Heart left ventricle (tissue), 16 donors: ENCODE measurements at places on chromosomes 12 and 14. TPM values are rescaled to one million over a fixed set of nuclear protein-coding genes. Genes with fewer than 3 reads are reported as not detected.
A peak's percentile ranks its signal among the peaks of the same experiment; 100 is the strongest.

The VWF gene
- polyA plus RNA-seq: 215 TPM

- no peak for DNase-seq
- H3K27ac ChIP-seq: peak overlapping the region; percentile 55
Measured at GRCh38 chr14:31578266-31578665, 17.1 kb downstream of the NUBPL start.

GRCh38 chr14:75128596-75128990 lies 1.7 kb upstream of the NEK9 start:
- H3K27ac ChIP-seq: no peak overlapping the region
- H3K4me3 ChIP-seq: no peak overlapping the region
- H3K27me3 ChIP-seq: no peaks in the 10 kb centered on the region
- no peak for DNase-seq

DNA sequence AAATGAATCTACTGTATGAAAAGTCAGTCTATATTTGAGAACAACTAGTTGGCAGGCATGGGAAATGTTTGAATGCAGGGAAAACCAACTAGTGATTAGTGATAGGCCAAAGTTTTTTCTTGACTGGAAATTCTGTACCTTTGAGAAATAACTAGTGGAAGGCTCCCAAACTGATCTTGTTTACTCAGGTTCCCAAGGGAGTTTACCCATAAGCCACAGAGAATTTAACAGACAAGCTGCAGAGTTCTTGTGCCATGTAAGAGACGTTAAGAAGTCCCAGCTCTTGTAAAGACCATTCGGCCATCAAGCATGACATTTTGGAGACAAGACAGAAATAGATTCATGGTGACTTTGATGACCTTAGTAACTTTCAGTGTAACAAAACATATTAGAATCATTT lies 1882.8 kb upstream of the SEL1L start:
- H3K27ac ChIP-seq: no peak overlapping the region
- H3K4me1 ChIP-seq: no peaks in the 10 kb centered on the region
- H3K36me3 ChIP-seq: no peaks in the 10 kb centered on the region
- no peak for DNase-seq

DNA sequence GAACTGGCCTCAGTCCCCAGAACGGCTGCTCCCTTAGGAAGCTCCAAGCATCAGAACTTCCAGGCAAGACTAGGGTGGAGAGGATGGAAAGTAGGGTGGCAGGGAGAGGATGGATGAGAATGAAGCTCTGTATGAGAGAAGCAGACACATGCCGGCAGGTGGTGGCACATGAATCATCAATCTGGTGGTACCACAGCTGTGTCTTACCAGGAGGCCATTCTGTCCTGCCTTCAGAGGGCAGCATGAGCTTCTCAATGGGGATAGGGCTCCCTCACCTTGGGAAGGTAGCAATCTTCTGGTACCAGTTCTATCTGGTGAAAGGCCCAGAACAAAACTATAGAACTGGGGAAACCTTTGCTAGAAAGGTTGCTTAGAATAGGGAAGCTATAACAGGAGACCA lies 55.4 kb upstream of the PYGL start:
- no peaks in the 10 kb centered on the region for H3K27me3 ChIP-seq
- H3K4me3 ChIP-seq: no peak overlapping the region
- no peaks in the 10 kb centered on the region for H3K36me3 ChIP-seq
- no peak overlapping the region for H3K27ac ChIP-seq

- no peak overlapping the region for H3K4me3 ChIP-seq
- no peaks in the 10 kb centered on the region for H3K27me3 ChIP-seq
- DNase-seq: no peak
- H3K27ac ChIP-seq: no peak overlapping the region
- no peaks in the 10 kb centered on the region for H3K4me1 ChIP-seq
Measured at GRCh38 chr14:28142400-28143015, 624.1 kb upstream of the FOXG1 start.

DNA sequence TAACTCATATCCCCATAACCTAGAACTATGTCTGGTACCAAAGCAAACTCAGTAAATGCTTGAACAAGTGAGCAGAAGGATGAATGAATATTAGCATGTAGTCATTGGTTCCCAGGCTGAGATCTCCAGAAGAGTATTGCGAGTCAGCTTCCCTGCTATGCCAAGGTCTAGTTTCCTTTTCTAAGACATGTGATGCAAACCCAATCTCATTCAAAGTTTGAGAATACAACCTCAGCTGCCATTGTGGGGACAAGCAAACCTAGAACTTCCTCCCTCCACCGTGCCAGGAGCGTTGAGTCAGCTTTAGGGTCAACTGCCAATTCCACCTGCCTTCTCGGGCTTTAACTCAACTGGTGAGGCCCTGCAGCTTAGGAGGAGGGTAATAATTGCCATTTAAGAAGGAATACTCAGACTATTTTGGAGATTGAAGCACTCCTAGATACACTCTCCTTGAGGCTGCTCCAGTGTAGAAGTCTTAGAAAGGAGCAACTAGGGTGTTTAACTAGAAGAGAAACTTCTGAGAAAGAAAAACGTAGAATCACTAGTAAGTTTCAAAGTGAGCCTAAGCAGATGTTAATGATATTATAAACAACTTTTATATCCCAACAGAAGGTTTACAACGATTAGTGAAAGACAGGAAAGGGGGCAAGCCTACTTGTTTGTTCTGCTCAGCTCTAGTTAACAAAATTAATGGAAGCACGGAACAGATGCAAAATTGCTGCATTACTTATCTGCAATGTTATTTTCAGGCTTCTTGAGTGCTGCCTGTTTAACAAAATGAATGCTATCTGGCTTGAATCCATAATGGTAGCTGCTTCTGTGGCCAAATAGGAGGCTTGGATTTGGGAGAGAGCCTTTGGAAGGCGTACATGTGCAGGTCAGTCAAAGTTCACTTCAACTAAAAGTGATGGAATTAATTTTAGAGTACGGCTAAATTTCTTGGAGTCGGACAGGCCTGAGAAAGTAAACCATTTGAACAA lies 96.9 kb downstream of the HELB start:
- no peak for DNase-seq
- H3K27ac ChIP-seq: no peak overlapping the region
- H3K4me3 ChIP-seq: no peak overlapping the region
- H3K4me1 ChIP-seq: peaks cover 16% of the 10 kb centered on the region

- H3K4me1 ChIP-seq: no peaks in the 10 kb centered on the region
- no peak overlapping the region for H3K4me3 ChIP-seq
Measured at GRCh38 chr12:46105735-46106134, 115.4 kb upstream of the SCAF11 start.

DNA sequence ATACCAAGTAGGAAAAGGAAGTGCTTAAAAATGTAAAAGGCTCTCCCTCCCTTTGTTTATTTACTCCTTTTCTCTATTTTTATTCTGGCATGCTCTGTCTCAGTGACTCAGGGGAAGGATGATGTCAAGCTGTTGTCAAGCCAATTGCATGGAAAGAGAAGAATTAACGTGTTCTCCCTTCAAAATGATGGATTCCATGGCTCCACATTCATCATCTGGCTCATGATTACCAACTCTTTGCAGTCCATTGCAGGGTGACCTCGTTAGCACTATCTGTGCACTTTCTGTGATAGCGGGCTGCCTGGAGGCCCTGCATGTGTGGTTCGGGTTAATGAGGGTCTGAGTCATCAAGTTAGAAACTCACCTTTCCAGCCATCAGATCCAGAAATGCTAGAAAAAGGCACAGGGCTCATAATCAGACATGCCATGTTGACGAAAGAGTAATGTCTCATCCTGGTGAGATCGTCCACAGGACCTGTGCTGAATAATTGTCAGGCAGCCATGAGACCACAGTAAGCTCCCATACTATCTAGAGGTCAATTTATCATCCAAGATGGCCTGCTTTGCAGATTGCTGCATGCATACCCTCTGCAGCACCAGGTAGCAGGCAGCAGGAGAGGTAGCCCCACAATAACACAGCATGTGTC lies 79.2 kb upstream of the BTG1 start:
- DNase-seq: no peak
- no peaks in the 10 kb centered on the region for H3K36me3 ChIP-seq
- H3K27me3 ChIP-seq: no peaks in the 10 kb centered on the region
- H3K4me1 ChIP-seq: no peaks in the 10 kb centered on the region
- H3K4me3 ChIP-seq: no peak overlapping the region

The IL23A gene
- polyA plus RNA-seq: not detected

GRCh38 chr12:98317939-98318899 lies 197.2 kb upstream of the TMPO start:
- no peaks in the 10 kb centered on the region for H3K36me3 ChIP-seq
- no peaks in the 10 kb centered on the region for H3K27me3 ChIP-seq
- H3K27ac ChIP-seq: no peak overlapping the region
- H3K4me1 ChIP-seq: no peaks in the 10 kb centered on the region

The RNASE7 gene
- polyA plus RNA-seq: not detected

The FAR2 gene
- polyA plus RNA-seq: 3.0 TPM

DNA sequence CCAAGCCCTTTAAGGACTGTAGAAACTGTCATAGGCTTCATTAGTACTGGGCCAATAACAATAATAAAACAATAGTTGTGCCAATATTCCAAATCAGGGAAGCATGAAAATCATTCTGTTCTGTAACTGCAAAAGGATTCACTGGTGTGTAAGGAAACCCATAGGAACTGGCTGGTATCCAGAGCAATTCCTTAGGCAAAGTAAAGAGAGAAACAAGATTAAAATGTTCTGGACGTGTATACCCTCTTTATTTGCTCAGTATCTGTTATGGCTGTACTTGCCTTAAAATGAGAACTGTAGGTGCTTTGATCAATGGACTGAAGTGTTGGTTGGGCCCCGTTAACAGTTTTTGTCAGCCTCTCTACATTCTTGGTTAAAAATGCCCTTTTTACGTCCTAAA lies 72.4 kb upstream of the STAC3 start:
- no peak for DNase-seq
- H3K27me3 ChIP-seq: no peaks in the 10 kb centered on the region
- no peak overlapping the region for H3K27ac ChIP-seq
- H3K4me1 ChIP-seq: no peaks in the 10 kb centered on the region
- no peak overlapping the region for H3K4me3 ChIP-seq

DNA sequence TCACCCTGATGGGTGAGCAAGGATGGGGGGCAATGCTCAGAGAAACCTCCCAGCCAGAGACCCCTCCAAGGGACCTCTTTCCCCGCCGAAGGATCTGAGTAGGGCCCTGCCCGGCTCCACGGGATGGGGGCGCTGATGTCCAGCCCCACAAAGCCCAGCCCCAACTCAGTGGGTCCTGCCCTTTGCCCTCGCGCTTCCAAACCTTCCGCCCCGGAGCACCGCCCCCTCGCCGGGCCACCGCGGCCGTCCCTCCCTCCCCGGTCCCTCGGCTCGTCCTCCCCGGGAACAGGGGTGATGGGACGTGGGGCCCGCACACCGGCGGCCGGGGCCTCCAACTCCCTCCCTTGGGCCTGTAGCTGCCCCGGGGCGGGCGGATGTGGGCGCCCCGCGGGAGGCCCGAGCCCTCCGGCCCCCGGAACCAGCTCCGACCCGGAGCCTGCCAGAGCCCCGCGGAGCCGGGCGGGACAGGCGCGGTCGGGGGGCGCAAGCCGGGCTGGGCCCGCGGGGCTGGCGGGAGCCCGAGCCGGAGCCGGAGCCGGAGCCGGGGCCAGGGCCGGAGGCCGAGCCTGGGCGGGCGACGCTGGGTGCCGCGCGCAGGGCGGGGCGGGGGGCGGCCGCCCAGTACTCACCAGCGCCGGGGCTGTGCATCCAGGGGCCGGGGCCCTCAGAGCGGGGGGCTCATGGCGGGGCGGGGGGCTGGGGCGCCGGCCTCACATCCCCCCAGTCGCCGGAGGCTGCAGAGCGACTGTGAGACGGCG lies 386 bp downstream of the HDAC7 start:
- no peaks in the 10 kb centered on the region for H3K36me3 ChIP-seq
- DNase-seq: peak; percentile 82

DNA sequence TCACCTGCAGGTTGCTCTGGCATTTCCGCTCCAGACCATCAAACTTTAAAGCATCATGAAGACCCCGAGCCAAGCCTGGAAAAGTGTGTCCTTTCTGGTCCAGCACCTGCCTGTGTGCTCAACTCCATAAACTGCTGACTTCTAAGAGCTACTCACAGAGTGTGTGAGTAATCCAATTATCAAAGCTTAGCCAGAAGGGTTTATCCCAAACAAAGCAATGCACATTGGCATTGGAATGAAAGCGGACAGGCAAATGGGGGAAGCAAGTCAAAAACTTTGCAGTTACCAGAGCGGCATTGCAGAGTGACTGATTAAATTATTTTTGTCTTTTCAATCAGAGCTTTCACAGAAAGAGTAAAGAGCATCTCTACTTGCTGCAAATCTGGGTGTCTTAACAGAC lies 1262.4 kb upstream of the SEL1L start:
- H3K4me3 ChIP-seq: no peak overlapping the region
- no peaks in the 10 kb centered on the region for H3K36me3 ChIP-seq
- no peaks in the 10 kb centered on the region for H3K27me3 ChIP-seq
- no peak for DNase-seq

The RABGGTA gene
- polyA plus RNA-seq: 26.3 TPM

- H3K4me1 ChIP-seq: peaks cover 11% of the 10 kb centered on the region
- no peaks in the 10 kb centered on the region for H3K36me3 ChIP-seq
Measured at GRCh38 chr12:46124132-46124847, 133.9 kb upstream of the SCAF11 start.

GRCh38 chr12:88921890-88922532 lies 341.7 kb upstream of the KITLG start:
- no peaks in the 10 kb centered on the region for H3K36me3 ChIP-seq
- DNase-seq: no peak
- H3K27me3 ChIP-seq: no peaks in the 10 kb centered on the region
- H3K27ac ChIP-seq: no peak overlapping the region
- H3K4me3 ChIP-seq: no peak overlapping the region
- no peaks in the 10 kb centered on the region for H3K4me1 ChIP-seq

The IL31 gene
- polyA plus RNA-seq: not detected

The STK38L gene
- polyA plus RNA-seq: 22.3 TPM

- H3K27ac ChIP-seq: no peak overlapping the region
- DNase-seq: no peak
- H3K4me3 ChIP-seq: no peak overlapping the region
- no peaks in the 10 kb centered on the region for H3K27me3 ChIP-seq
- no peaks in the 10 kb centered on the region for H3K36me3 ChIP-seq
Measured at GRCh38 chr12:130707571-130707891, 8.6 kb downstream of the RIMBP2 start.

The ST8SIA1 gene
- 1.2 TPM for polyA plus RNA-seq

DNA sequence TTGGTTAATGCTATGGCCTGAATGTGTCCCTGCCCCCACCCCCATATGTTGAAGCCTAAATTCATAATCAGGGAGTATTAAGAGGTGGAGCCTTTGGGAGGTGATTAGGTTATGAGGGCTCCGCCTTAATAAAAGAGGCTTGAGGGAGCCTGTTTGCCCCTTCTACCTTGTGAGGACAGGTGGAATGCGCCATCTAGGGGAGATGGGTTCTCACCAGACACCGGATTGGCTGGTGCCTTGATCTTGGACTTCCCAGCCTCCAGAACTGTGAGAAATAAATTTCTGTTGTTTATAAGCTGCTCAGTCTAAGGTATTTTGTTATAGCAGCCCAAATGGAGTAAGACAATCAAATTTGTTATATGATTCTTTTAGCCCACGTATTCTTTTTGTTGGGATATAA lies 148.3 kb downstream of the PTCSC3 start:
- no peaks in the 10 kb centered on the region for H3K4me1 ChIP-seq
- DNase-seq: no peak
- H3K27ac ChIP-seq: no peak overlapping the region
- H3K4me3 ChIP-seq: no peak overlapping the region
- no peaks in the 10 kb centered on the region for H3K27me3 ChIP-seq
- no peaks in the 10 kb centered on the region for H3K36me3 ChIP-seq

GRCh38 chr12:47910981-47911380 lies 6.2 kb upstream of the VDR start:
- H3K27ac ChIP-seq: no peak overlapping the region
- no peaks in the 10 kb centered on the region for H3K27me3 ChIP-seq
- no peaks in the 10 kb centered on the region for H3K36me3 ChIP-seq
- no peak for DNase-seq

The NRL gene
- polyA plus RNA-seq: 3.0 TPM

The PGF gene
- polyA plus RNA-seq: 9.7 TPM

- H3K4me1 ChIP-seq: no peaks in the 10 kb centered on the region
- no peak overlapping the region for H3K27ac ChIP-seq
- no peaks in the 10 kb centered on the region for H3K36me3 ChIP-seq
- H3K27me3 ChIP-seq: no peaks in the 10 kb centered on the region
- no peak for DNase-seq
- H3K4me3 ChIP-seq: no peak overlapping the region
Measured at GRCh38 chr14:38786921-38787320, 316.1 kb downstream of the SEC23A start.
